Activated CD8-positive, alpha-beta memory T cell treated with anti-CD3 and anti-CD28 coated beads for 1 hour (primary cell): ENCODE measurements at places on chromosomes 7 and 10.

DNA sequence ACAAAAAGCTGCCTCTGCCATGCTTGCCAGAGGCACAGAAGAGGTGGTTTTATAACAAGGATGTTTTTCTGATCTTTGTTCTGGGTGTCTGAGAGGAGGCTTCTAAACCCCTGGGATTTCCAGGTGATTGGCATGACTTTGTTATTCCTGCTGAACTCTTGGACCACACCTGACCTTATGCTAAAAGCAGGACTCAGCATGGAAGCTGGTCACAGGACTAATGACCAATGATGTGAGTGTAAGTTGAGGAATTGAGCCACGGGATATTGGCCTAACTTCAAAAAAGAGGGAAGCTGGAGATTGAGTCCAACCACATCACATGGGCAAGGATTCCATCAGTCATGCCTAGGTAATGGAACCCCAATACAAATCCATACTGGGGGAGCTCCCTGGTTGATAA is 437.9 kb downstream of the POM121L12 start:
- no peak for DNase-seq

- DNase-seq: no peak
These were observed 32.6 kb upstream of the HERPUD2 start for GRCh38 chr7:35727571-35727970.

DNA sequence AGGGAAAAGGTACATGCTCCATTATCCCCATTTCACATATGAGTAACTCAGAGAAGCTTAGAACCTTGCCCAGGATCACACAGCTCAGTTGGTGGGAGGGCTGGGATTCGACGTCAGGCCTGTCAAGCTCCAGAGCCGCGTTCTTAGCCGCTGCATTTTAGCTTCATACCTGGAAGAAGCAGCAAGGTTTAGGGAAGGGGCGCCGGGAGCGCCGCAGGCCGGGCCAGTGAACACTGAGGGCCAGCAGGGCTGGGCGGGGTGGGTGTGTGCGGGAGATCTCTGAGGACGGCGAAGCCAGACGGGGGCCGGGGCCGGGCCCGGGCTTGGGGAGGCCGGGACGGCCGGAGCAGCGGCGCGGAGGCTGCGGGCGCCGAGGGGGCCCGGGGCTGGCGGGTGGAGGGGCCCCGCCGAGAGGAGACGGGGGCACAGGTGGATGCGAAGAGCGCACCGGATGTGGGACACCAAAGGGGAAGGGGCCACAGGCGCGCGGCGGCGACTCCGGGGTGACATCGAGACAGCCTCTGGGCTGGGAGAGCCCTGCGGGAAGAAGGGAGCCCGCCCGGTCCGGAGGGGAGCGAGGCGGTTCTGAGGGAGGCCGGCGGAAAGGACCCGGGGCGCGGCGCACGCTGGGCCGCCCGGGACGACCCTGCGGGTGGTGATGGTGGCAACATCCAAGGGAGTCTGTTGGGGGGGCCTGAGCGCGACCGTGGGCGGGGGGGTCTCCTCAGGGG is 498 bp downstream of the NDST2 start:
- DNase-seq: peak; percentile 25

DNA sequence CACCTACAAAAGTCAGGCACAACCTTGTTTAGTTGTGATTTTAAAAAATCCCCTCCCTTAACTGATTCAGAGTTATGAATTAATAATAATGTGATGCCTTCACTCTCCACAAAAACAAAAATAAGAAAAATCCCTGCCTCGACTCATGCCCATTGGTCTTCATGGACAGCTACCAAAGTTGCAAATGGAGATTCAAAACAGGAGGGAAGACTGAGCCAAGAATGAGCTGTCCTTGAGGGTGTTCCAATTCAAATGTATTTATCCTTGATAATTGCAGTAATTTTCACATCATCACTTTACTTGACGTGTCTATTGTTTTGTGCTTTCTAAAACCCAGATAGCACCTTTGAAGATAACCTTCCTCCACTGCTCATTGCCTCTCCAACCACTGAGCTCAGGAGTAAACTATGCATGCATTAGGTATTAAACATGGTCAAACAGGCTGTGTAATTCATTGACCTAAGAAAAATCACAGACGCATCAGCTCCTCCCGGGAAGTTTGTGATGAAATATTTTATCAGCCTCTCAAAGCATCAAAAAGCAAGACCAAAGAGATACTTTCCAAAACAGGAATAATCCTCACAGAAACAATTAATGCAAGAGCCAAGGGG is 712.7 kb upstream of the IGFBP3 start:
- DNase-seq: no peak

GRCh38 chr10:84135836-84136235 is 3.5 kb upstream of the GHITM start:
- no peak for DNase-seq

DNA sequence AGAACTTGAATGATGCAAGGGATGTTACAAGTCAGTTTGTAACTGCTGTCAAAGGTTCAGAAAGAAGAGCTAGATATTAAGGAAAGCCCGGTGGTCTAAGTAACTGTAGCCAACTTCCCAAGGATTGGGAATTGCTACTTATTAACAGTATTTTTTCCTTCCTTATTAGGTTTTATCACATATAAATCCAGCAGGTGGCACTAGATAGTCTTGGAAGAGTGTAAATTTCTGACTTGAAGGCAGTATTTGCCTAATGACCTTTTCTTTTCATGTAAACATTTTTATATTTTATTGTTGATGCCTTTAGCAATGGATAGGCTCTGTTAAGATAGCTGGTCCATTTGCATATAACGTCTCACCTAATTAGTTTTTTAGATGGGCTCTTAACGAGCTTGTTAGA is 51.2 kb downstream of the ANLN start:
- no peak for DNase-seq

GRCh38 chr10:78915190-78915518 is 153.6 kb upstream of the ZMIZ1 start:
- DNase-seq: no peak

GRCh38 chr7:81506609-81507008 is 263.2 kb downstream of the HGF start:
- no peak for DNase-seq

- no peak for DNase-seq
These were observed 186.6 kb downstream of the RAB11FIP2 start for GRCh38 chr10:117860135-117860534.

GRCh38 chr10:31656851-31657433 is 271.7 kb downstream of the ARHGAP12 start:
- no peak for DNase-seq

DNA sequence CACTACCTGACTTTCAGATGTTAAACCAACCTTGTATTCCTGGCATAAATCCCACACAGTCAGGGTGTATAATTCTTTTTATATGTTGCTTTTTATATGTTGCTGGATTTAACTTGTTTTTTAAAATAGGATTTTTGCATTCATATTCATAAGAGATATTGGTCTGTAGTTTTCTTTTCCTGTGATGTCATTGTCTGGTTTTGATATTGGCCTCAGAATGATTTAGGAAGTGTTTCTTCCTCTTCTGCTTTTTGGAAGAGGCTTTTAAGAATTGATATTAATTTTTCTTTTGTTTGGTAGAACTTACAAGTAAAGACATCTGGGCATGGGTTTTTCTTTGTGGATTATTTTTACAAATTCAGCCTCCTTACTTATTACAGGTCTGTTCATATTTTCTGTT is 93.1 kb downstream of the CARD11 start:
- DNase-seq: no peak

GRCh38 chr7:148303295-148304082 is 287.1 kb upstream of the C7orf33 start:
- DNase-seq: no peak

GRCh38 chr7:38822549-38822948 is 86.4 kb downstream of the VPS41 start:
- no peak for DNase-seq

- DNase-seq: no peak
These were observed 98.5 kb upstream of the PIK3CG start for GRCh38 chr7:106766551-106766950.

GRCh38 chr10:34567659-34568253 is 247.3 kb downstream of the PARD3 start:
- no peak for DNase-seq

GRCh38 chr7:73308074-73308664 is 457 bp downstream of the NSUN5 start:
- no peak for DNase-seq

DNA sequence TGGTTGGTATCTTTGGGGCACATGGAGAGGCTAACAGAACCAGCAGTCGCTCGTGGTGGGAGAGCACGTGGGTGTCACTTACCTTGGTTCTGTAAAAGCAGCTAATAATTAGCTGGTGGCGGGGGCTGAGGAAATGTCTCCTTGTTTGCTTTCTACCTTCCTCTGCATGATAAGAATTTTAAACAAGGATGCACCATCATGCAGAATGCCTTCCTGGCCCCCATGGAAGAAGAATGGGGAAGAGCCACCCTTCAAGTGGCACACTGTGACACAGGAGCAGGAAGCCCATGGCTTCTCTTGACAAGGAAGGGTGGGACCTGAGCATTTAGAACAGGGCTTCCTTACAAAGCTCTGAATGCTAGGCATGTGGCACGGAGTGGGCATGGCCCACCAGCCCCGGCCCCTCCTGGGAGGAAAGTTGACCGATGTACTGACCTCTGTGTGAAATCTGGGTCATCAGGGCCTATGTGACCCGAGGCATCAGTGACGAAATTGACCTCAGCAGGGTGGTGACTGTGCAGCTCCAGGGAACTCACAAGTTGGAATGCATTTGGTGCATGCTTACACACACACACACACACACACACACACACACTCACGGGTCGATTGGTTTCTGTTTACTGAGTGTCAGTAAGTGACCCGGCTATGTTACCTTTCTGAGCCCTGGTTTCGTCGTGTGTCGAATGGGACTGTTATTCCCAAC is 116.9 kb upstream of the ANLN start:
- DNase-seq: no peak
